ENCODE measurements at places on chromosomes 2 and 18.

- no peak for DNase-seq
Observed at GRCh38 chr2:181223234-181223633, 234.0 kb upstream of the ITGA4 start.

- no peak for DNase-seq
Observed at GRCh38 chr2:183505911-183506310, 381.7 kb downstream of the NUP35 start.

DNA sequence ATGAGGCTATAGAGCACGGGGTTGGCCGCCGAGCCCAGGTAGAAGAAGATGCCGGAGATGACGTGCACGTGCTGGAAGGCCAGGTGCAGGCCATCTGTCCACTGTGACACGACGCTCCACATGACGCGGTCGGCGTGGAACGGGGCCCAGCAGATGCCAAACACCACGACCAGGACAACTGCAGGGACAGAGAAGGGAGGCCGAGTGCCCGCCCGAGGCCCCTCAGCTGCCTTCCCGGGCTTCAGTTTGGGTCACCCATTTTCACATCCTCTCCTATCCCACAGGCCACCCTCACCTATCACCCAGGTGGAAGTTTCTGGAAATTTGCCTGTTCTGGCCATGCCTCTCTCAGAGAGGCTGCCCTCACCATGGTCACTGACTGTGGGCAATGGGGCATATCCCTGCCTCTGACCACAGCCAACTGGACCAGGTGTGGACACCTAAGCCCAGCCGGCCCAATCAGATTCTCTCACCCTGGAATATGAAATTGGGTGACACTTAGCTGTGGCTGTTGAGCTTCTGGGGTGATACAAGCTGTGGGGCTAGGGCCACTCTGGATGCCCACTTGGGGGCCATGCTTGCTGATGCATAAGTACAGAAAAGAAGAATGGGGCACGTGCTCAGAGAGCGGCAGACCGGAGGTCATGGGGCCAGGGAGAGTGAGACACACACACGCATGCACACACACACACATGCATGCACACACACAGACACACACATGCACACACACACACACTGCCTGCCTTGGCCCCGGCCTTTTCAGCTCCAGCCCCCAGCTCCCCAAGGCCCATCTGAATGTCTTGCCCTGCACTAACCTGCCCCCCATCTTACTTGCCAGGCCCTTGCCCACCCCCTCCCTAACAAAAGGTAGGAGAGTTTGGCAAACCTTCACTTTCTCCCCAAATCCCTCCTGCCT is 4.7 kb downstream of the NMUR1 start:
- DNase-seq = no peak

DNA sequence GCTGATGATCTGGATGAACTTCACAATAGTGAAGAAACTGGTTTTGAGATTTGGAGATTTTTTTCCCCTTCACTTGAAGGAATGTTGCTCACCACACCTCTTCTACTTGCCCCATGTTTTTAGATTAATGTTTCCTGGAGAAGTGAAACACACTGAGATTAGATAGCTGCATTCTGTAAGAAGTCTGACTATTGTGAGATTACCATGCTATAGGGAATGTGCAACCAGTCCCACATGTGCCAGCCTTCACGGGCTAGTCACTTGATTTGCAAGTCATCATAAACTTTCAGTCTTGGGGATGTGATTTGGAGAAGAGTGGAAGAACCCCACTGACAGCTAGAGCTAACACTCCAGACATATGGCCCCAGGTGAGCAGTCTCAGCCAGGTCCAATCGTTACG is 7.4 kb upstream of the CCNYL1 start:
- DNase-seq = no peak

DNA sequence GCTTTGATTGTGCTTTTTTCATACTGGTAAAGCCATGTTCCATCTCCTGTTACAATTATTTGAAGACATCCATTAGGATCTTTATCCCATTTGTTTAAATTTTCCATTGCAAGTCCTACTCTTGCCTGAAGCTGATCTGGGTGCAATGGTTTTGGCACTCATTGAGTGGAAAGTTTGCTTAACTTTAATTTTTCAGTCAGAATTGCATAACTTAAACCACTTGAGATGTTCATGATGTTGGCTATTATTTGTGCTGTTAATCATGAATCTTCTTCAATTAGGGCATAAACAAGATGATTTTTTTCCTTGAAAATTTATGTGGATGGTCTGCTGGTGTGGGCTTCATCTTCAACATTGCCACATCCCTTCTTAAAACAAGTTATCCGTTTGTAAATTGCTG is 180.1 kb downstream of the ST6GAL2 start:
- no peak for DNase-seq

GRCh38 chr2:16280081-16280480 is 339.7 kb downstream of the MYCN start:
- DNase-seq = no peak

GRCh38 chr2:72511906-72512305 is 313.9 kb downstream of the EXOC6B start:
- no peak for DNase-seq

DNA sequence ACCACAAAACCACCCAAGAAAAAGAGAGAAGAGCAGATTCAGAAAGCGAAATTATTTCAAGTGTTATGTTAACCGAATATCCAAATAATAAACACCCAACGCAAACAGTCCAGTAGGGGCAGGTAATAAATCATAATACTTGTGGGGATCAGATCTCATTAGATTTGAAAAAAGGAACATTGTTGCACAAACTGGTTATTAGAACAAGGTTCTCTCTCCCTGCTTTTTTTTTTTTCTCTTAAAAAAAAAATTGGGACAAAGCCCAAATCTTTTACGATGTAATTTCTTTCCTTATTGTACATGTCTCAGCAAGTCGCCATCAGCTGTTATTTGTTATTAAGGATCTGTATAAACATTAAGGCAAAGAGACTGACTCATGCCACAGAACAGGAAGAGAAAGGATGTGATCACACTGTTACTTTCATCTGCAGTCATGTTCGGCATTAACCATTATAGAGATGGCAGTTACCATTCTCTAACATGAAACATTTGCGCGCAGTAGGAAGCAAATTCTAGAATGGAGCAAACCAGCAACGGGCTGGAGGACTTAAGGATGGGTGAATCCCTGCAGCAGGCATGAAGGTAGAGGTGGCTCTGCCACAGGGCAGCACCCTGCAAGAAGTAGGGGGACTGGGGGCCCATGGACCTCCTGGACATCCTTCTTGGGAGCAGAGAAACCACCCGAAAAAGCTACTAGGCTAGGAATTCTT is 42.0 kb downstream of the EPHA4 start:
- no peak for DNase-seq

GRCh38 chr2:6648596-6649247 is 217.0 kb downstream of the CMPK2 start:
- DNase-seq = no peak

DNA sequence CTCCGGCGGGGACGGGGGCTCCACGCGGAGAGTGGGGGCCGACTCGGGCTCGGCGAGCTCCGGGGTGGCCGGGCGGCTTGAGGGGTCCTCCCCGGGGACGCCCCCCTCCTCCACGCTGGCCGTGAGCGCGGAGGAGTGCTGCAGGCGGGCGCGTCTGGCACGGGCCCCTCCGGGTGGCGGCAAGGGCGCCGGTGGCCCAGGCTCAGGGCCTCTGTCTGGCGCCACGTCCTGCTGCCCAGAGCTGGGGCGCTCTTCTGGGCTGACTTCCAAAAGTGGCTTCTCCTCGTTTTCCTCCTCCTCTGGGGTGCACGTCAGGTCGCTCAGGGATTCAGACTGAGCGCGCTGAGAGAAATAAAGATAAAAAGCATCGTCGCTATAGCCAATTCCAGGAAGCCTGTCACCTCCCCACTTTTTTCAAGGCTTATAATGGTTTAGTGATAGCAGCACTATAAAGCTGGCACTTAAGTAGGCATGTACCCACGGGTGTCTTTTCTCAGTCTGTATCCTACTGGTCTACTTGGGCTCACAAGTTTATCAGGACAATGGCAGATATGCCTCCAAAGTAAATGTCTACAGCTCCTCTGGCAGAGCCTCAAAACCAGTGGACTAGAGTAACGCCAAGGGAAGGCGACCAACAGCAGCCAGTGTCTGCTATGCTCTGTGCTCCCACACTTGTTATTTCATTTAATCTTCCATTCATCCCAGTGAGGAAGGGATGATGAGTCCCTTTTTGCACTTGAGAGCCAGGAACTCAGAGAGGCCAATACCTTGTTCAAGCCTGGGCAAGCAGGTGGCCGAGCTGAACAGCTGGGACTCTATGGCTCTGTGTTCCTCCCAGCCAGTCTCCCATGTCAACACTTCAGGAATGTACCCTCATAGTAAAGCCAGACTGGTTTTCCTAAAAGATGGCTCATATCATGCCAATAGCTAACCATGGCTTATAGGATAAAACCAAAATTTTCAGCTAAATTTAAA is 92.6 kb upstream of the MGAT4A start:
- DNase-seq = no peak

DNA sequence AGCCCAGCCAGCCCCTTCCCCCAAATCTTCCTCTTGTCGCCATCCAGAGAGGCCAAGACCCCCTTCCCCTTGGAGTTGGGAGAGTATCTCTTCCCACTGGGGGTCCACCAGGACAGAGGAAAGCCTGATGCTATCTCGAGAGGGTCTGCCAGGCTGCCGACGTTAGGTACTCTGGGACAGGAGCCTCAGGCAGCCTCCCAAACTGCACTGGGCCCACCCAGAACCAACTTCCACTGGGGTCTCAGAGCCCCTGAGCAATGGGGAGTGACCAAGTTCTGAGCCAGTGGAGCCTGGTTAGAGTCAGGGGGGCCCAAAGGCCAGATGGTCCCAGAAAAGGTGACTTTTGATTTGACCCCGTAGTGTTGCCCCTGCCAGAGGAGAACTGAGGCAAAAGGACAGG is 189.1 kb downstream of the INHBB start:
- no peak for DNase-seq

- DNase-seq = no peak
Observed at GRCh38 chr2:31142110-31142509, 3.9 kb upstream of the GALNT14 start.

DNA sequence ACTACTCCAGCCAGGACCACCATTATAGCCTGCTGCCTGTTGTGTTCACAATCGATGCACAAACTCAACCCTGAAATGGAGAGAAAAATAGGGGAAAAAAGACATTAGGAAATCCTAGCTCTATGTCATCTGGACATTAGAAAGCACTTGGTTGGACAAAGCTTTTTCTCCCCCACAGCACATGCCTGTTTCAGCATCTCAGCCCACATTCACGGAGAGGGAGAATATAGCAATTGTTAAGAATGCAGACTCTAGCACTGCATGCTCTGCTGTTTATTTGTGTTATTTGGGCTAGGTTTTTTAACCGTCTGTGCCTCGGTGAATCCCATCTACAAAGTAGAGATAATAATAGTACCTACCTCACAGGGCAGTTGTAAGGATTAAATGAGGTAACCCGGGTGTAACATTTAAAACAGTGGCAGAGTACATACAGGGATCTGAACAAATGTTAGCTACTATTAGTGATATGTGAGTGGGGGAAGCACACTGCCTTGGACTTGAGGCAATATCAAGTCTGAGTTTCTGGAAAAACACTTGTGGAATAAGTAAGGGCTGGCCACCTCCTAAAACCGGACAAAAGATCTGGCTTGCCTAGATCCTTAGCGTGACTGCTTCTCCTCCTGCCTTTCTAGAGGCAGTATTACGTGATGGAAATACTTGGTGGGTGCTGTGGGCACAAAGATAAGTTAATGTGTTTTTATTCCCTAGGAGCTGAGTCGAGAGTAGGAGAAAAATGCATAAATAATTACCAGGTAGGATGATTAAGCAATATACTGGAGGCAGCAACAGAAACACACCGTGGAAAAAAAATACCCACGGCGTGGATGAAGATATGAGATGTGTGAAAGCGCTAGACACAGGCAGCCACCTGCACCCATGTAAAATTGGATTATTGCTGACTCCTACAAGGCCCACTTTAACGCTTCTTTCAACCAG is 1.0 kb upstream of the PPP1CB start:
- DNase-seq = no peak

DNA sequence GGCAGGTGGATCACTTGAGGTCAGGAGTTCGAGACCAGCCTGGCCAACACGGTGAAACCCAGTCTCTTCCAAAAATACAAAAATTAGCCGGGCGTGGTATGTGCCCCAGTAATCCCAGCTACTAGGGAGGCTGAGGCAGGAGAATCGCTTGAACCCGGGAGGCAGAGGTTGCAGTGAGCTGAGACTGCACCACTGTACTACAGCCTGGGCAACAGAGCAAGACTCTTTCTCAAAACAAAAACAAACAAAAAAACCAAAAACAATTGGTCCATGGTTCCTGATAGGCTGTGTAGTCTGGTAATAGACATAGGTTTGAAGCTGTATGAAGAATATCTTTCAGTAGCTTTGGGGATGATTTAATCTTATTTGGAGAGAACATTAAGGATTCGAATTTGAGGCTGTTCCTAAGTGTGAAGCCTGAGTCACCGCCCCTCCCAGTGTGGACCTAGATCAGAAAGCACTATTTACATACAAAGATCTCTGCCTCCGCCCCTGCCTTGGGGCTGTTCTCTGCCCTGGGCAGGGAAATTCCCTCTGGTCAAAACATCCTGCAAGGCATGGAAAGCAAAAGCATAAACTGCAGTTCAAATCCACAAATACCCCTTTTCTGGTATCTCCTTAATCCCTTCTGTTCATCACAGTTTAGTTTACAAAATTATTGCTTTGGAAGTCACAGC is 52.8 kb upstream of the PMAIP1 start:
- no peak for DNase-seq

DNA sequence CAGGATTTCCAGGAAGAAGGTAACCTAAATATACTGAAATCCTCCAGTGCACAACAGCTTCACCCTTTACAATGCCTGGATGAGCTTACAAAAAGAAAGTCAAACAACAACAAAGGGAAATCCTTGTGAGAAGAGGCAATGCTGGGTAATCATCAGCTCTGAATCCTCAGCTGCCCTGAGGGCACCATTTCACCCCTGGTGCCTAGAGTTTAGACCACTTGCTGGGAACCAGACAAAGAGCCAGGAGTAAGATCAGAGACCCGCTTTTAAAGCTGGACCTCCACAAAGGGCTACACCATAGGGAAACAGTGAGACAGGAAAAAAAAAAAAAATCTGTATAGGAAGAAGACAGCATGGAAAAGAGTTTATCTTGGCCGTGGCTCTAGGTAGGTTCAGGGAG is 97.0 kb downstream of the FOXI3 start:
- no peak for DNase-seq

Measured in stimulated activated CD4-positive, alpha-beta T cell treated with anti-CD3 and anti-CD28 coated beads, Interleukin-15, amount 100 ng/mL, for 1 hour (primary cell).